Stimulated activated CD4-positive, alpha-beta T cell treated with anti-CD3 and anti-CD28 coated beads, Interleukin-1b, Interleukin-23, amount 100 ng/mL, for 4 hours (primary cell): ENCODE measurements at places on chromosomes 3 and 15.

DNA sequence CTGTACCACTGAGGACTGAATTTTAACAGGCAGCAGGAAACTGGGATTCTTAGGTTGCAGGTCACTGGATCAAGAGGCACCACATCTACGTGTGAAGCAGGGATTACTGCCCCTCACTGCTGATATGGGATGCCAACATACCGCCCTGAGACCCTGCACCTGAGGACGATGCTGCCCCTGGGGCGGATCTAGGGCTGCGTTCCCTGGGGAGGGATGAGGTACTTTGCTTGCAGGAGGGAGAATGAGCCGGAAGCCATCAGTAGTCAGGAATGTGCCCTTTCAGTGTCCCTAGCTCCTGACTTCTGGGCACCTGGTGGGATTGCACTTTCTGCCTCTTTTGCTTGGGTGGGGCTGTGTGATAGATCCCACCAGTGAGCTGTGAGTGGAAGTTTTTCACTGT, 122.8 kb downstream of the RPLP1 start:
- DNase-seq = no peak

- no peak for DNase-seq
Observed at GRCh38 chr15:80773122-80773551, 6.0 kb upstream of the CEMIP start.

DNA sequence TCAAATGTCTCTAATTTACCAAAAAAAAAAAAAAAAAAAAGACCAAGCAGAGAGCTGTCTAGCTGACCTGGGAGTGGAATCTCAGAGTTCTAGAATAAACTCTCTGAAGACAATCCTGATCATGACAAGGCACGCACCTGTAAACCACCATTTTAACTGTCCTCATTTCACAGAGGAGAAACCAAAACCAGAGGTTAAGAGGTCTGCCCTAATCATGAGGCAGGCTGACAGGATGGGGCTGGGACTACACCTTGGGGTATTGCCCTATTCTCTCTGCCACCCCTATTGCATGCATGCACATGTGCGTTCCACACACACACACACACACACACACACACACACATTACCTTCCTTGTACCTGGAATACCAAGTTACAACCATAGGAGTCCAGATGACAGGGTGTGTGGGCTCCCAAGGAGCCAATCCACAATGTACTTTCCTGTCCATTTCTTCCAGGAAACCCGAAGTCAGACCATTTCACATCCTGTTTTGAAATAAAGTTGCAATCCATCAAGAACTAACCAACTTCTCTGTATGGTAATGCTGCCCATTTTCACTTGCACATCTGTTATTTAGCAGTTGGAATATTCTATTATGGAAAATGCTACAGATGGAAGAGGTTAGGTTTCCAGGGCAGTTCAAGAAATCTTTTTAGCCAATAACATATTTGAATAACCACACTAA, 34.6 kb downstream of the HSPBAP1 start:
- no peak for DNase-seq

DNA sequence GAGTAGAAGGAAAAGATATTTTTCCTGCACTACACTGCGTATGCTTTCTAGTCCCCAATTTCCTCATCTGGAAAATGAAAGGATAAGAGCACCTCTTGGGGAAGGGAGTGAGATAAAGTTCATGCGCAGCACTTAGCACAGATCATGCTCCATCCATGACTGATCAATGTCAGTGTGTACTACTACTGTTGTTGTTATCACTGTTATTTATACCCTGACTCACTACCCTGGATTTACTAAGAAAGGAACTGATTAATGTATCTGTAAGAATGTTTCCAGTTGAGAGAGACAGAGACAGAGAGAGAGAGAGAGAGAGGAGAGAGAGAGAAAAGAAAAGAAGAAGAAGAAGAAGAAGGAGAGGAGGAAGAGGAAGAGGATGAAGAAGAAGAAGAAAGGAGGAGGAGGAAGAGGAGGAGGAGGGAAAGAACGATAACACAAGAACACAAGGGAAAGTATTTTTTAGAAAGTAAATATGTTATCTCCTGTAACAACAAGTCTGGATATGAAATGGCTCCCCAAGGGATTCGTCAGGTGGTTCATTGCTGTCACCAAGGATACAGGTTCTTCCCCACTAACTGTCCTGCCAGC, 212.2 kb upstream of the PROK2 start:
- DNase-seq = no peak

- DNase-seq = no peak
Observed at GRCh38 chr3:172052405-172052804, 13.0 kb downstream of the FNDC3B start.

GRCh38 chr15:64166102-64166890, 3.5 kb upstream of the PPIB start:
- no peak for DNase-seq
